ENCODE measurements at places on chromosomes 5 and 9.
A peak's percentile ranks its signal among the peaks of the same experiment; 100 is the strongest.

- peak; percentile 39 for DNase-seq
Observed at GRCh38 chr9:129574911-129575585, 45.9 kb downstream of the C9orf50 start.

- DNase-seq: no peak
Observed at GRCh38 chr5:59923465-59923864, 29.9 kb upstream of the PDE4D start.

DNA sequence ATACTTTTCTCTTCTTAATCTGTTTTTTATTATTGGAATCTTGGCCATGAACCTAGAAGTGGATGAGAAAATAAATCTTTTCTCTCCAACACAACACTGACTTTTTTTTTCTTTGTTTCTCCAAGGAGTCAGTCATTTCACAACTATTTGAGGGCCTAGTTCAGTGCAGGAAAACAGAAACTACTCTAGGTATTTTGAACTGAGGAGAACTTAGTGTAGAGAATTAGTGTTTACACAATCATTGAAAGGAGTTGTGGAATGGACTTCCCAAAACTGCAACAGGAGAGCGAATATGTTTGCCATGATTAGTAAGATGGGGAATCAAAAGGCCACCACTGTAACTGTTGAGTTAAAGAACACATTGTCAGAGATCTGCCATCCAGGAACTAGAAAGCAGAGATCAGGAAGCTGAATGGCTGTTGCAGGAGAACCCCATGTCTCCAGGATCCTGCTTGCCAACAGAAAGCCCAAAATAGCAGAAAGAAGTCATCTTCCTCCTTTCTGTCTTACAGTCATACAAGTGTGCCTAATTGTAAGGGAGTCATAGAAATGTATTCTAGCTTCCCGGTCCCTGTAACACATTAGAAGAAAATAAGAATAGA, 20.3 kb upstream of the PCDH1 start:
- DNase-seq: no peak

DNA sequence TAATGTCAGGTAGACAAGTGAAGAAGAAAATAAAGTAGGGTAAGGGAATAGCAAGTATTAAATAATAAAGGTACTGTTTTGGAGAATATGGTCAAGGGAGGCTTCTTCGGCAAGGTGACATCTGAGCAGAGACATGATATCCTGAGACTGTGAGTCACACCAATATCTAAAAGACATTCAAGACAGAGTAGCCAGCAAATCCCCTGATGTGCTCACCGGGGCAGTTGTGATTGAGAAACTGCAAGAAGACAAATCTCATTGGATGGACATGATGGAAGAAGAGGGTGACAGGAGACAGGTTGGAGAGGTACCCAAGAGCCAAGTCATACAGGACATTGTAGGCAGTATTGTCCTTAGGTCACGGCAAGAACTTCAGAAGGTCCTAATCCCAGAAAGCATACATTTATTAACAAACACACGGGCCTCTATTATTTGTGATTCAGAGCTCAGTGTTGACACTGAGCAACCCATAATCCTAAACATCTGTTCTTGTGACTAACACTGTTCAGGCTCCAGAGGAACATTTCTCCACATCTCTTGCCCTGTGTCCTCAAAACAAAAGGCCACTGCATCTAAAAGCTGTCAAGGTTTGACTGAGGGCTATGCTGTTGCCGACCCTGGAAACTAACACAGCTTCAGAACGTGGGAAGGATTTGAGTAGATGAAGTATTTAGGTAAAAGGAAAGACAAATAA, 258.7 kb upstream of the CLINT1 start:
- DNase-seq: no peak

DNA sequence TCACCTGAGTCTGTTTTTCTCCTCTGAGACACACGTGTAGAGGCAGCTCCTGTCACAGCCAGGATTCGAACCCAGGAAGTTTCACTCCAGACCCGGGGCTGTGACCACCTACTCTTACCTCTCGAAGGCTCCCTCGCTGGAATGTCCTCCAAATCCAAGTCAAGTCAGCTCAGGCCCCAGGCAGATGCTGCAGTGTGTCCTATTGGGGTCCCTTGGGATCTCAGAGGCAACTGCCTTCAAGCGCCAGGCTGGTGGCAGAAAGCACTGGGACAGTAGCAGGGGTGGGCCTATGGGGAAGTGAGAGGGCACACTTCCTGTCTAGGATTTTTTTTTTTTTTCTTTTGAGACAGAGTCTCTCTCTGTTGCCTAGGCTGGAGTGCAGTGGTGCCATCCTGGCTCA, 762 bp upstream of the ST6GALNAC4 start:
- DNase-seq: no peak

DNA sequence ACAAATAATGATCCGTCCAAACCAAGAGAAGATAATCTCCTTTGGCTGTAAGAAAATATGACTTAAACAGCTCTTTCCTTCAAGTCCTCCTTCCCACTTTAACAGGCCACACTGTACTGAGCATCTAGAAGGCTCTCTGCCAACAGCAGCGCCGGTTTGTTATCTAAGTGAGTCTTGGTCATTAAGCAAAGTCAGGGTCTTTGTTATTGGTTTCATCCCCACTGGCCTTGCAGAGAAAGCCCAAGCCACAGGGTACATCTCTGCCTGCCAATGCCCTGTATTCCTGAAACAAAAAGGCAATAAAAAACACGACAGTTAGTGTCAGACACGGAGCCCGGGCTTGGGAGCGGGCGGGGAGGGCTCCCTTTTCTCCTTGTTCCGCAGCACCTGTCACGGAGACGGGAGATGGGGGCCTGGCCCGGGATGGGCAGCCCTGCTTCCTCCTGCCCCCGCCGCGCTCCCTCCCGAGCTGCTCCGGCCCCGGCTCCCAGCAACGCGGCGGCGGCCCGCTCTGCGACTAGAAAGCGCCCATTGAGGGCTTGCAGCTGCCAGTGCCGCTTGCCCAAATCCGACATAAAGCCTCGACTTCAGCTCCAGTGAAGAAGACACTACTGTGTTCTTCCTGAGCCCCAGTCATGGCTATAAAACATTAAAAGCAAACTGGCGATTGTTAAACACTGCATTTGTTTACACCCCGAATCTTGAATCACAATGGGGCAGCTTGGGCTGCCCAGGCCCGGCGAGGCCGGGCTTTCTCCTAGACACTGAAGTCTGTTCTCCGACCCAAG, 28.1 kb upstream of the PIK3R1 start:
- no peak for DNase-seq

DNA sequence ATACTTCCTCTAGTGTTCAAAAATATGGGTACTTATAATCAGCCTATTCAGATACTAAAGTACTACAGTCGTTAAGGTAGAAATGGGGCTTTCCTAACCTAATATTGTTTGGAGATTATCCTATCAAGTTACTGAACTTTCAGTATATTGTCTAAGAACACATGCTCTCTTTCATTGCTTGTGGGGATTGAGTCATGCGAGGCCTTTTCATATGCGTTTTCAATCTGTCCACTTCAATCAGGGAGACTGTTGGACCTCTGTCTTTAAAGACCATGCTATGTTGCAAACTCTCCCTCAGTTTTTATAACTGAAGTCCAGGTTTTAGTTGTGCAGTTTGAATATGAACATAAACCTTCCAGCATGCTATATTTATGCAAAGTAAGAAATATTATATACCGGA, 15.0 kb downstream of the PRR16 start:
- no peak for DNase-seq

- DNase-seq: no peak
Observed at GRCh38 chr9:74724317-74724716, 163.4 kb downstream of the TRPM6 start.

DNA sequence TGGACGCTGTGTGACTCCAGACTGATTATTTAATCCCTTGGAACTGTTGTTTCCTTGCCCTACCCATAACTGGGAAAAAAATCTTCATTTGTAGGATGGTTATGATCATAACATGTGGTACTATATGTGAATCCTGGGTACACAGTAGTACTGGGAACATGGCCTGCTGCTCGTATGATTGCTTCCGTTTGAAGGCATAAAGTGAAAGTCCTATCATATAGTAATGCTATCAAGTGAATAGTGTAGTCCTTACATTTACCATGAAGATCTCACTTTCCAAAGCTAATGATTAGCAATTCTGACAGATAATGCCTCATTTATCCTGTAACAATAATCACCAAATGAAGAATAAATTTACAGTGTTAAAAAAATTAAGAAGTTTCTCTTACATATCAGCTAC, 53.2 kb downstream of the MEF2C start:
- no peak for DNase-seq

GRCh38 chr5:134590992-134591659, 41.5 kb downstream of the SAR1B start:
- no peak for DNase-seq

- DNase-seq: peak; percentile 43
Observed at GRCh38 chr5:110441035-110441434, 285.4 kb downstream of the TMEM232 start.

- DNase-seq: peak; percentile 33
Observed at GRCh38 chr9:38183994-38184568, 115.1 kb upstream of the SHB start.

GRCh38 chr9:24462951-24463350, 82.7 kb downstream of the IZUMO3 start:
- DNase-seq: no peak

GRCh38 chr9:126125177-126125576, 201.5 kb upstream of the MVB12B start:
- no peak for DNase-seq

- peak; percentile 80 for DNase-seq
Observed at GRCh38 chr5:65926276-65926783, at the start of gene ERBIN. ERBIN (plus strand) TSS chr5:65926575; CDS start chr5:65992719, 66,144 bp downstream.

- DNase-seq: no peak
Observed at GRCh38 chr9:25212361-25212760, 465.9 kb downstream of the TUSC1 start.

GRCh38 chr5:107213025-107213424, 457.7 kb downstream of the EFNA5 start:
- no peak for DNase-seq

- no peak for DNase-seq
Observed at GRCh38 chr5:146725025-146725424, 153.5 kb downstream of the PPP2R2B start.

DNA sequence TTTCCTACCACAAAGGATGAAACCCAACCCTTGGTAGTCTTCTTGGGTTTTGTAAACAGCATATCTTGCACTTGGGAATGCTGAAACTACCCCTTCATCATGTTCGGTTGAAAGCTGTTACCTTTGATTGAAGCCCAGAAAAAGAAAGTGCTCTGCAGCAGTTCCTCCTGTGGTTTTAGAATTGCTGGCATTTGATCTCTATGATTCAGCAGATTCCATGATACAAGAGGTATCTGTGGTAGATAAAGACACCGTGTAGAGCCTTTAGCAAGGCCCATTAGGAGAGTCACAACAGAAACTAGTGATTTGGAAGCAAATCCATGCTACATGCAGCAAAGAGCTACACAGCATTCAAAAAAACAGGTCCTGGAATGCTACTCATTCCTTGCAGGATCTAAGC, 557.0 kb downstream of the TLE1 start:
- no peak for DNase-seq

DNA sequence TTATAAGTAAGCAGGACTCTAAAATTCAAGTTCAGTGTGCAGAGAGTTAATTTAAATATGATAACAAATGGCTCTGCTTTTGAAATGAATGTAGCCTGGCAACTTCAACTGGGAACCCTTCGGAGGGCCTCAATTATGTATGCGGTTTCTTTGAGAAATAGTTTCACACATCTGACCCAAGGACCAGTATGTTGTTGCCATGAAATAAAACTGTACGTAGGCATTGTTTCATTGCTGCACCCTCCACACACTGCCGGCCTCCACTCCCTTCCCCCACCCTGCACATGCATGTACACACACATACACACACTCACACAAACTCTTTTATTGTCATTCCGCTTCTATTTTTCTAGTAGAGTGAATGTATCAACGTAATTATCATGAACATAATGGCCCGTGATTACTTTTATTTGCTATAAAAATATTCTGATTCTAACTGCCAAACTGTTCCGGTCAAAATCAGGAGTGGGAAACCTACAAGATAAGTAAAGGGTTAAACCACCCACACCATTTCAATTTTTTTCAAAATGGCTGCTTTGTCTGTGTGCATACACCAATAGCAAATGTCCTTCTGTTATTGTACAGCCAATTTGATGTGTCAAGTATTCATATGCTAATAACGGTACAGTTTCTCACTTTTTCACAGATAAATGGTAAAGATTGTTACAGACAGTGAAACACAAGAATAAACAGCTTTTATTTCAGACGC, 215.5 kb upstream of the TMEM161B start:
- DNase-seq: no peak

DNA sequence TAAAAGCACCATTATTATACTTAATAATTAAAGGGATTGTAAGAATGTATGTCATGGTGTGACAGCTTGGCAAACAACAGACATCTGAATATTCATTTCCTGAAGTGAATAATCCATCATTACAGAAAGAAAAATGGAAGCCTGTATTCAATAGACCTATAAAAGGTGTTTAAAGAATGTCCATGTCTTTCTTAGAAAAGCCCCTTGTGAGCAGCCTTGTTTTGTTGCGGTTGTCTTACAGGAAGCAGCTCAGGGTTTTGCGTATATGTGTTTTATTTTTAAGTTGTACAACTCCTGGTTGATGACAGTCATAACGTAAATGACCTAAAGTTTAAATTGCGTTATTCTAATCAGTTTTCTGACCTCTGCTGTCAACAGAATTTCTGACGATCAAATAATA, 53.8 kb downstream of the CAST start:
- no peak for DNase-seq

- no peak for DNase-seq
Observed at GRCh38 chr5:77176429-77176828, 34.1 kb upstream of the PDE8B start.

DNA sequence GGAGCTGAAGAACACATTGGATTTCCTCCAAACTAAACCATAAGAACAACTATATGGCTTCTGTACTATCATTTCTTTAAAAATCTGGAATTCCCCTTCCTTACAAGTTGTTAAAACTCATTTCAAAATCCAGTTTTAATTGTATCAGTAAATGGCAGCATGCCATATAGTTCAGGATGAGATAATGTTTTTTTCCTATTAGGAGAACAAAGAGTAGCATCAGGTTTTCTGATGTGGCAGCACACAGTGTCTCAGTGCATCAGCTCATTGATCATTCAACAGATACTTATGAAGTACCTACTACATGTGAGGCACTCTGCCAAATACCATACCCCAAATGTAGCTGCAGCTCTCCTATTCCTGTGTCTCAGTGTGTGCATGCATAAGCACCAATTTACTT, 161.1 kb downstream of the EPB41L4A start:
- DNase-seq: no peak

GRCh38 chr9:136587145-136587943, 41.5 kb upstream of the NOTCH1 start:
- DNase-seq: no peak

DNA sequence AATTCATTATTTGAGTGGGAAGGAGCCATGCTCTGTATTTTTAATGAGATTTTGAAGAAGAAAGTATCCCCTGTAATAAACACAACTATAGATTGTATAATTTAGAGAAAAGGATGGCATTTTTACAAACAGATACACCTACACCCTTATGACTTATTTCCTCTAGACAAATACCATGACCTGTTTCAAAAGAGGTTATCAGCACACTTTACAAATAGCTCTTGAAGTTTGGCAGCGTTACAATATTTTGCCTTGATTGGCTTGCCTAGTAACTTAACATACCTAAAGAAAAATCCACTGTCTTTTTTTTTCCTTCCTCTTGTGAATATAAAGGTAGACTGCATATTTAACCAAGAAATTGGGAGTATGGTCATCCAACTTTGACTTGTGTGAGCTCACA, 28.5 kb upstream of the CETN3 start:
- no peak for DNase-seq

GRCh38 chr5:1161108-1161832, 40.1 kb upstream of the SLC6A19 start:
- no peak for DNase-seq

- no peak for DNase-seq
Observed at GRCh38 chr5:65919773-65920172, 6.6 kb upstream of the ERBIN start.

Data from stromal cell of bone marrow (primary cell).